ENCODE measurements at places on chromosomes 3 and 15.

DNA sequence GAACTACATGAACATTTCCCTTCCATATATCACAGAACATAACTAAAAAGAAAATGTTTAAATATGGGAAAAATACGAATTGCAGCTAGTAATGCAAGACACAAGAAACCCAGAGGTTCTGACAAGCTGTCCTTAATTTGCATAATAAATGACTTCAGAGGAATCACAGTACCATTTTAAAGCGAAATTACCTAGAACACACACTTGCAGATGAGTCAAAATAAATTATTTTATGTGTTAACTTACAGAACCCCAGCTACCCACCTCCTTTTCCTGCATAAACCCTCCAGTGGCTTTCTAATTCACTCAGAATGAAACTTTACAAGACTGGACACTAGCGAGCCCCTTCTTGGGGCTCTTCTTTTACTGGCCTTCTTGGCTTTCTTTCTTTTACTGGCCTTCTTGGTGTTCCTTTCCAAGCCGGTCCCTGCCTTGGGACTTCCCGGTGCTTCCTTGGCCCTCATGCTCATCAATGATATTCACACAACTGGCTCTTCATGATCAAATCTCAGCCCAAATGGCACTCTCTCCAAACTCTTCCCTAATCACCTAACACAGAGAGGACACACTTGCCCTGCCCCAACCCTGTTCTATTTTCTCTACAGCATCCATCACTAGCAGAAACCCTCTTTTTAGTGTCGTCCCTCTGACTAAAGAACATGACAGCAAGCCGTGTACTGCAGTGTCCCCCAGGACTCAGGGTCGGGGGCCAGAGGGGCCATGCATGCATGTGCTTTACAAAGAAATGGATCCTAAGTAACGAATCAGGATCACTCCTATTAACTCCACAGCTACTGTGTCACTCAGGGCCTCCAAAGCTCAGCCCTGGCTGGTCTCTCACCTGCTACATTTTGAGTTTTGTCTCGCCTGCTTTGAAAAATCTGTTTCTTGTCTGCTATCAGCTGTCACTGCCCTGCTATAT lies 4.8 kb downstream of the CHSY1 start:
- peak; percentile 46 for DNase-seq

DNA sequence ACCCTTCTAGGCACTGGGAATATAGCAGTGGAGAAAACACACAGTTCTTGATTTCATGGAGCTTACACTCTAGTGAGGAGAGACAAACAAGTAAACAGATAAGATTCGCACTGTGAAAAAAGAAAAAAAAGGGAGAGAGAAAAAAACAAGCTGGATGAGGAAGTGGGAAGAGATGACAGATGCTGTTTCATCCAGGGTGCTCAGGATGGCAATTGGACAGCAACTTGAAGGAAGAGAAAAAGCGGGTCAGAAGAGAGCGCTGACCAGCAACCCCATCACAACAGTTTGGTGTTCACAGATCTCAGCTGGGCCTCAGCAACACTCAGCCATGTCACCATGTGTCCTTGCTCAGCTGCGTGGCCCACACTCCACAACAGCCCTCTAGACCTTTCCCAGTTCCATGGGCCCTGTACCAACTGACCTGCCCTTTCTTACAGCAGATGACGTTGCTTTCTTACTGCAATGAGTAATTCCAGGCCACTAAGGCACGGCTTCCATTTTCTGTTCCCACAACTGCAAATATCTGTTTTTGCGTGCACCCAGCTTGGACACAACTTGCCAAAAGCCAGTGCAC lies 230.8 kb downstream of the MEX3B start:
- DNase-seq = no peak

DNA sequence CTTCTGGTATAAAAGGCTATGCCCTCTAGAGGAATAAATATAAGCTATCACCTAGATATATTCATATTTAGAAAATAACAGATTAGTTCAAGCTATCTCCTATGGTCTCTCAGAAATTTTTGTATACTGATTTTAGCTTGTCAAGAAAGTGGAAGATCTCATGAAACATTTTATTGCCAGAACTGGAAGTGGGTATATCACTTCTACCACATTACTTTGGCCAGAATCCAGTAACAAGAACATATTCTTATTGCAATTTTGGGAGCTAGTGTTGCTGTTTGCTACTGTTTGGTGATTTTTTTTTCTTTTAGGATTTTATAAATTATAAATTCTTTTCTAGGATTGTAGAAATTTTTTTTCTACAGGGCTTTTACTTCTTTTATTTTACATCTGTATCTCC lies 14.2 kb upstream of the DIPK2A start:
- DNase-seq = no peak

- DNase-seq = no peak
These were observed 6.9 kb downstream of the TGFBR2 start for GRCh38 chr3:30613133-30613825.

- no peak for DNase-seq
These were observed 21.9 kb downstream of the EHD4 start for GRCh38 chr15:41950489-41950888.

GRCh38 chr15:89068325-89068784 lies 19.9 kb upstream of the ABHD2 start:
- DNase-seq = peak; percentile 87

DNA sequence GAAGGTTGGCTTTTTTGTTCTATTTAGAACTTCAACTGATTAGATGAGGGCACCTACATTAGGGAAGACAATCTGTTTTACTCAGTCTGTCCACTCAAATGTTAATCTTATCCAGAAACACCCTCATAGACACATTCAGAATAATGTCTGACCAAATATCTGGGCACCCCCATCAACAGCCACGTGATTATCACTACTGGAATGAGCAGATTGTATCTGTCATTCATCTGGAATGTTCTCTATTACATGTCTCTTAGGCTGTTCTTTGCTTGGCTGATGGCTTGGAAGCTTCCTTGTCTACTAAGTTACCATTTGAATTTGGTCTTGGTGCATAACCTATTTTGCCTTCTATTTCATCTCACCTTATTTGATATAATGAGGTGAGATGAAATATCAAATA lies 15.7 kb upstream of the LRRC58 start:
- DNase-seq = no peak

- peak; percentile 57 for DNase-seq
These were observed 44.8 kb upstream of the UBE2E1 start for GRCh38 chr3:23760871-23761373.

- DNase-seq = peak; percentile 13
These were observed 420.7 kb downstream of the ZNF385D start for GRCh38 chr3:21330293-21330692.

- no peak for DNase-seq
These were observed 45.2 kb downstream of the ITGA11 start for GRCh38 chr15:68386587-68387288.

DNA sequence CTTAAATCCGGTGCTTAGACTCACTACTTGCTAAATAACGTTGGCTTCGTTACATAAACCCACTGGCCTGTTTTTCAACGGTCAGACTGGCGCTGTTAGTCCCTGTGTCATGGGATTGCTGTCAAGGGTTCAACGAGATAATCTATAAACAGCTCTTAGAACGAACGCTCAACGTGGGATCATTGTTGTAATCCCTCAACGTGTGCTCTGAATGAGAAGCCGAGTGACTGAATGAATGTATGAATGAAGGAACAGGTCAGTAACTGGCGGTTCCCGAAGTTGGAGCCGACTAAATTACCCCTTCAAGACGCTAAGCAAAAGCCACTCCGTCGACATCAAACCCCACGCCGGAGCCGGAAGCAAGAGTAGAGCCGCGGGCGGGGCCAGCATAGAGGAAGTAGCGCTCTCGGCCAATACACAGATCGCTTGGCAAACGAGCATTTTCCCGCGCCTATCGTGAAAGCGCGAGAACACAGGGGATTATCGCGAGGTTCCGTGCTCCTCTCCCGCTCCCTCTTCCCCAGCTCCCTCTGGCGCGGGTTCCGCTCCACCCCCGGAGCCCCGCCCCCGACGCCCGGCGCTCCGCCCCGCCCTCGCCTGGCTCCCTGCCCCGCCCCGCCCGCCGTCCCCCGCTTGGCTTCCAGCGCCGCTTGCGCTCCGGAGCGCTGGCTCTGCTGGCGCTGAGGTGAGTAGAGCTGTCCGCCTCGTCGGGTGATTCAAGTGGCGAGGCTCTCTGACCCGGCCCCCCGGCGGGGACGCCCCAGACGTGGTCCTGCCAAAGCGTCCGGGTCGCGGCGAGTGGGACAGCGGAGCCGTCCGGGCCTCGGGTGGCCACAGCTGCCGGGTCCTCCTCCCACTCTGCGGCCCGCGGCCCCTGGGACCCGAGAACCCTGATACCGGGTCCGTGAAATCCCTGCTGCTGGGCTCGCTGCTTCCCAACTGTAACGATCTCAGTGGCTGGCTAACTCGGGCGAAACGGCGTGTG lies at the start of gene LRRC28:
LRRC28 (plus strand) TSS at position 625 of the 985 bp plus-strand sequence. CDS start 4,477 bp downstream, outside the sequence.
- peak; percentile 98 for DNase-seq

DNA sequence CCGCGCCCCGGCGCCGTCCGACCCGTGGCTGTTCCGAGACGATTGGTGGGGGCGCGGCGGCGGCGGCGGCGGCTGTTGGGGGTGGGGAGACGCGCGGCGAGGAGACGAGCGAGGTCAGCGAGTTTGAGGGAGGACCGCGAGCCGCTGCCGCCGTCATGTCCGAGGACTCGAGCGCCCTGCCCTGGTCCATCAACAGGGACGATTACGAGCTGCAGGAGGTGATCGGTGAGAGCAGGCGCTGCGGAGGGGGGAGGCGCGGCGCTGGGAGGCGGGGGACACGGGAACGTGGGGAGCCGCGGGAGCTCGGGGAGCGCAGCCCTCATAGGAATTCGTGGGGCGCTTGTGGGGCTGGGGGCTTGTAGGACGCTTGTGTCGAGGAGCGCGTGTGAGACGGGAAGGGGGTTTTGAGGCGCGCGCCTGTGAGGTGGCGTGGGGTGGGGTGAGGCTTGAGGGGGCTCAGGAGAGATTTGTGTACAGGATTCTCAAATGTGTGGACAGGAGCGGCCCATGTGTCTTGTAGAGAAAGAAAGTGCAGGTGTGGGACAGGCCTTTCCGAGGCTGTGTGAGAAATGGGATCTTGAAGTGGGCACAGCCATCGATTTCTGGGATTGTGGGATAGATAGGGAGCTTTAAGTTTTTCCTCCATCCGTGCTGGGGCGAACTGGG lies 518 bp downstream of the OXSR1 start:
- DNase-seq = peak; percentile 32

GRCh38 chr3:115691964-115692363 lies 68.7 kb downstream of the GAP43 start:
- no peak for DNase-seq

Data from activated CD4-positive, alpha-beta T cell treated with anti-CD3 and anti-CD28 coated beads, Interleukin-2, Interleukin-4, amounts not matched to agents 100 ng/mL and 50 ng/mL, durations not matched to agents 16 hours and 8 hours (primary cell).